ENCODE measurements at places on chromosomes 2 and 18. TPM values are rescaled to one million over a fixed set of nuclear protein-coding genes. Genes with fewer than 3 reads are reported as not detected.

Gene AGXT
- total RNA-seq: not detected

Gene IL36G
- total RNA-seq: not detected

Gene KIF5C
- total RNA-seq: 3.3 TPM

Gene PKDCC
- 219 TPM for total RNA-seq

Gene XDH
- not detected for total RNA-seq

Gene ANKRD30B
- not detected for total RNA-seq

Gene MPP4
- not detected for total RNA-seq

GRCh38 chr2:215966274-215966673, 47.1 kb downstream of the MREG start:
- H3K27ac ChIP-seq: no peak overlapping the region
- no peaks in the 10 kb centered on the region for H3K4me1 ChIP-seq
- H3K4me3 ChIP-seq: no peak overlapping the region
- no peaks in the 10 kb centered on the region for H3K27me3 ChIP-seq
- DNase-seq: no peak

DNA sequence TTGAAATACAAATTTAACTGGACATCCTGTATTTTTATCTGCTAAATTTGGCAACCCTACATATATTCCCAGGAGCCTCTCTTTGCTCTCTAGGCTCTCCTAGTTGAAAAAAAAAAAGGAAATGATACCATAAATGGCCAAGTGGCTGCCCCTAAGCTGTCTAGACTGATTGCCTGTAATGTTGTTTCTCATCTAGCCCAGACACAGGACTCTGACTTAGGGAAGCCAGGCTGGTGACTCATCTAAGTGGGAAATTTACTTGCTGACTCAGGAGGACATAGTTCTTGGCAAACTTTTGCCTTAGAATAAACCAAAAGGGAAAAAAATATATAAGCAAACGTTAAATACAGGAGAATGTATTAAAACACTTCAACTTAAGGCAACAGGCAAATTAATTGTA, 14.6 kb upstream of the ITGAV start:
- H3K27ac ChIP-seq: peak overlapping the region; percentile 57
- H3K4me3 ChIP-seq: no peak overlapping the region
- DNase-seq: no peak
- peaks cover 26% of the 10 kb centered on the region for H3K4me1 ChIP-seq
- no peaks in the 10 kb centered on the region for H3K36me3 ChIP-seq
- no peaks in the 10 kb centered on the region for H3K27me3 ChIP-seq

GRCh38 chr18:40412410-40412809, 1542.6 kb upstream of the PIK3C3 start:
- no peaks in the 10 kb centered on the region for H3K27me3 ChIP-seq
- no peak for DNase-seq
- H3K4me1 ChIP-seq: no peaks in the 10 kb centered on the region
- no peak overlapping the region for H3K27ac ChIP-seq

DNA sequence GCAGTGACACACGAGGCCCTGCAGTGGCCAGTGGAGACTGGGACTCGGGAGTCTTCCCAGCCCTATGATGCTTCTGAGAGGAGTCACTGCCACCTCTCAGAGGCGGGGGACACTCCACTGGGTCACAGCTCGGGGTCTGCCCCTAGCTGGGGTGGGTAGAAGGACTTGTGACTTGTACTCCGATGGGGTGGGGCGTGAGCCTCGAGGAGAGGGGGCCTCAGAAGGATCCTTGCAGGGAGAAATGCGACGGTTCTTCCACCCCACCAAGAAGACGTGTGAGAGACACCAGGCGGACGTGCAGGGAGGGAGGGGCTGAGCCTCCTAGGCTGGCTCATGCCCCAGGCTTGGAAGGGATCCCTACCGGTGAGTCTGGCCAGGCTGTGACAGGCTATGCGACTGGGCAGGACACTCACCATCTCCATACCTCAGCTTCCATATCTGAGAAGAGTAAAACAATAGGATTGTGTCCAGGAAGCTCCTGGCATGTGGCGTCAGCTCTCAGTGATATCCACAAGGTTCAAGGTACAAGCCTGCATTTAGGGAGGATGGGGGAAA, 11.1 kb upstream of the OTOS start:
- H3K4me3 ChIP-seq: no peak overlapping the region
- no peak for DNase-seq
- no peaks in the 10 kb centered on the region for H3K36me3 ChIP-seq
- no peaks in the 10 kb centered on the region for H3K27me3 ChIP-seq

- no peak overlapping the region for H3K4me3 ChIP-seq
- H3K27ac ChIP-seq: peak overlapping the region; percentile 62
- no peak for DNase-seq
- peaks cover 13% of the 10 kb centered on the region for H3K4me1 ChIP-seq
These were observed 166.4 kb downstream of the TMEM247 start for GRCh38 chr2:46645681-46646162.

DNA sequence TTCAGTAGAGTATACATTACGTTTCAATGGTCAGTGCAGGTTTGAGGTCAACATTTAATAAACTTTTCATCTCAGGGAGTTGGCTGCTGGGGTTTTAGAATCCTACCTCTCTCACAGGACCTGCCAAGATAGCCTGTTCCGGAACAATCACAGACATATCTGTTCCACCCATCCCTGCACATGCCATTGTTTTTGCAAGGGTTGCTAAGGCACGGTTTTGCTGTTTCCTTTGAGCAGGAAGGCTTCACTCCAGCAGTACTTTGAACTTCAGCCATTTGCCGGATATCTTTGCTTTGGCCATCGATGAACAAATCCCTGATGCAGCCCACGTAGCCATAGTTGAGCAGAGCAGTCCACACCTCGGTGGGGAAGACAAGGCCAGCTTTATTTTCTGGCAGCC, 493.8 kb downstream of the NRXN1 start:
- no peak overlapping the region for H3K27ac ChIP-seq
- no peaks in the 10 kb centered on the region for H3K36me3 ChIP-seq
- DNase-seq: no peak
- H3K4me1 ChIP-seq: peaks cover 7% of the 10 kb centered on the region
- H3K27me3 ChIP-seq: no peaks in the 10 kb centered on the region

DNA sequence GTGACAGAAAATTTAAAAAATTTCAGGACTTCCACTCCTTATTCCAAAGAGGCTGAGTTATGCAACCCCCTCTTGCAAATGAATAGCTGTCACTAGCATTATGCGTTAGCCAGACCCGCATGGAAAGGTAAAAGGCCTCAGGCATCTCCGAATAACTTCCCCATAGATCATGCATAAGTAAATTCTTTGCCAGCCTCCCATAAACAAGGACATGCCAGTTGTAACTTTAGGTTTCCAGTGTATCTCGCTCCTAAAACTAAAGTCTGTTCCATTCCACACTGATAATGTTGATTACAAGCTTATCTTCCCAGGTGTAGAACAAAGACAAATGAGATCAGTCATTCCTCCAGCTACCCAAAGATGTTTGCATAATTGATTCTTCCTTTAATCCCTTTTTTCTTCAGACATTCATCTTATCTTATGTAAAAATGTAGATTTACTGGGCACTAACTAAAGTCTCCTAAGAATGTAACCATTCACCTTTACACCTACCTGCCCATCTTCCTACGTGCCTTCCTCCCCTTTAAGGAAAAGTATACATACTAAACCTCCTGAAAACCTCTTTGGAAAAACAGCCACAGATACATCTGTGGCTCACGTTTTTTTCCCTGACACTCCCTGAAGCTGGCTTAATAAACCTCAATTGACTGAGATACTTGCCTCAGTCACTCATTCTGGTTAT, 13.6 kb upstream of the NFU1 start:
- no peaks in the 10 kb centered on the region for H3K27me3 ChIP-seq
- H3K4me1 ChIP-seq: no peaks in the 10 kb centered on the region
- no peak overlapping the region for H3K27ac ChIP-seq
- no peaks in the 10 kb centered on the region for H3K36me3 ChIP-seq
- H3K4me3 ChIP-seq: no peak overlapping the region

DNA sequence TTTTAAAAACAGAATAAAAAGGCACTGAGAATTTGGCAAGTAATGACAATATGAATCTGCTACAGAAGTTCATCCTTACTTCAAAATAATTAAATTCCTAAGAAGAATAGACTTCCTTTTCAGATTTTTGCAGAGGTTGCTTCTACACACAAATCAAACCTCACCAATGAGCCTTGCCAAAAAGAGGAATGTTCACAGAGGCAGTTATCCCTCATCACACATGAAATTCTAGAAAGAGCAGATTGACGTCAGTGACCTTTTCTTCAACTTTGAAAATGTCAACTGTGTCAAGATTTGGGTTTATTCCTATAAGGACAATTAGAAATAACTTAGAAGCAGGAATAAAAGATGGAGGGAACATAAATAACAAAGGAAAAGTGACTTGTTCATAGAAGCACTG, 64.6 kb downstream of the MBD2 start:
- peaks cover 41% of the 10 kb centered on the region for H3K36me3 ChIP-seq
- H3K27me3 ChIP-seq: no peaks in the 10 kb centered on the region
- no peak overlapping the region for H3K27ac ChIP-seq
- no peak overlapping the region for H3K4me3 ChIP-seq

DNA sequence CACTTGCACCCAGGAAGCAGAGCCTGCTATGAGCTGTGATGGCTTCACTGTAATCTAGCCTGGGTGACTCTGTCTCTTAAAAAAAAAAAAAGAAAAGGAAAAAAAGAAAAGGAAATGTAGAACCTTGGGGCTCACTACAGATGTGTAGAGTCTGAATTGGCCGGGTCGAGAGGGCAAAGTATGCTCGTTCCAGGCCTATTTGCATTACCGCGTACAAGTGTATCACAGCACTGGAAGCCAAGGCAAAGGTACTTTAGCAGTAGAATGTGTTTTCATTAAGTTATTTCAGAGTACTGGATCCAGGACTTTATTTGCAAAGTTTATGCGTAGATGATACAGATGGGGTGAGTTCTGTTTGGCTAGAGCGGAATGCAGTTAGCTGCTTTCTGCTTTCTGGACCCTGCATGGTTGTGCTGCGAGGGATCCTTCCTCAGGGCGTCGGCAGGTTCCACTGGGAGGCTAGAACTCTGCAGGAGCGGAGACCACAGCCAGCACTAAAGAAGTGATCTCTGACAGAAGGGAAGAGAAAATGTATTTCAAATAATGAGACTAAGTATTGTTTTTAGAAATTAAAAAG, 51.8 kb downstream of the LDLRAD4 start:
- no peaks in the 10 kb centered on the region for H3K36me3 ChIP-seq
- H3K4me3 ChIP-seq: no peak overlapping the region
- DNase-seq: no peak
- H3K27me3 ChIP-seq: no peaks in the 10 kb centered on the region

- H3K27me3 ChIP-seq: peaks cover 8% of the 10 kb centered on the region
- no peak overlapping the region for H3K4me3 ChIP-seq
- H3K4me1 ChIP-seq: no peaks in the 10 kb centered on the region
- H3K36me3 ChIP-seq: no peaks in the 10 kb centered on the region
- H3K27ac ChIP-seq: no peak overlapping the region
These were observed 449.4 kb upstream of the POU3F3 start for GRCh38 chr2:104404526-104404925.

GRCh38 chr2:57437077-57437476, 609.5 kb upstream of the VRK2 start:
- no peaks in the 10 kb centered on the region for H3K36me3 ChIP-seq
- no peaks in the 10 kb centered on the region for H3K27me3 ChIP-seq
- H3K4me1 ChIP-seq: no peaks in the 10 kb centered on the region

DNA sequence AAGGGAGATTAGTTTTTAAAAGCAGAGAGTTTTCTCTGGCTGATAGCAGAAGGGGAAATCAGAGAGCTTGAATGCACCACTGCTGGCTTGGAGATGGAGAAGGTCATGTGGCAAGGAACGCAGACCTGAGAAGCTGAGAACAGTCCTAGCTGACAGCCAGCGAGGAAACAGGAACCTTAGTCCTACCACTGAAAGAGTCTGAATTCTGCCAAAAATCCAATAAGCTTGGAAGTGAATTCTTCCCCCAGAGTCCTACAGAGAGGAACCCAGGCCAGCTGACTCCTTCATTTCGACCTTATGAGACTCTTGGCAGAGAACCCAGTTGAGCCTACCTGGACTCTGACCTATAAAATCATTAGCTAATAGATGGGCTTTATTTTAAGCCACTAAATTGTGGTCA, 371.9 kb upstream of the TNP1 start:
- no peaks in the 10 kb centered on the region for H3K27me3 ChIP-seq
- H3K27ac ChIP-seq: no peak overlapping the region
- no peaks in the 10 kb centered on the region for H3K36me3 ChIP-seq

GRCh38 chr18:39600894-39601293, 2035.3 kb upstream of the CELF4 start:
- H3K36me3 ChIP-seq: no peaks in the 10 kb centered on the region
- H3K4me1 ChIP-seq: no peaks in the 10 kb centered on the region
- no peaks in the 10 kb centered on the region for H3K27me3 ChIP-seq
- no peak for DNase-seq

DNA sequence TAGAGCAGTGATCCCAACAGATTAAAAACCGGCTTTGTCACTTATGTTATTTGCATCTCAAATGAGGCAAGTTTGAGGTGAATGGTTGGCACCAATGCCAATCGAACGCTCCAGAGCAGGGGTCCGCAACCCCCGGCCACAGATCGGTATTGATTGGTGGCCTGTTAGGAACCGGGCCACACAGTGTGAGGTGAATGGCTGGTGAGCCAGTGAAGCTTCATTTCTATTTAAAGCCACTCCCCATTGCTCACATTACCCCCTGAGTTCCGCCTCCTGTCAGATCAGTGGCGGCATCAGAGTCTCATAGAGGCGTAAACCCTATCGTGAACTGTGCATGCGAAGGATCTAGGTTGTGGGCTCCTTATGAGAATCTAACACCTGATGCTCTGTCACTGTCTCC, 132.0 kb downstream of the TMEM182 start:
- no peaks in the 10 kb centered on the region for H3K27me3 ChIP-seq
- no peak overlapping the region for H3K4me3 ChIP-seq
- H3K4me1 ChIP-seq: no peaks in the 10 kb centered on the region
- H3K36me3 ChIP-seq: no peaks in the 10 kb centered on the region

DNA sequence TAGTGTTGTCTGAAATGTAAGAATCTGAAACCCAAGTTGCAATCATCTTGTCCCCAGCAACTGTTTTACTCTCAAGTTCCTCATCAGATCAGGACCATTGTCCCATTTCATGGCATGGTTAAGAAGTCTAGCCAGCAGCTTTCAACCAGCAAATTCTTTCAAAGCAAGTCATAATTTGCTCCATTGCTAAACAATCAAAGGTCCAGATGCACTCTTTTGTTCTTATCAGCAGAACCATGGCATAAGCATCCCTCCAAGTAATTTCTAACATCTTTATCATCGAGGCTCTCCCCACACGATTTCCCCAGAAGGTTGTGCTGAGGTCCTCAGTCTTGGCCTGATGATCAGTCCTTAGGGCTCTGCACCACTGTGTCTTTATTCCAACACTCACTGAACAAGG, 67.5 kb upstream of the APCDD1 start:
- H3K36me3 ChIP-seq: no peaks in the 10 kb centered on the region
- no peak overlapping the region for H3K4me3 ChIP-seq

DNA sequence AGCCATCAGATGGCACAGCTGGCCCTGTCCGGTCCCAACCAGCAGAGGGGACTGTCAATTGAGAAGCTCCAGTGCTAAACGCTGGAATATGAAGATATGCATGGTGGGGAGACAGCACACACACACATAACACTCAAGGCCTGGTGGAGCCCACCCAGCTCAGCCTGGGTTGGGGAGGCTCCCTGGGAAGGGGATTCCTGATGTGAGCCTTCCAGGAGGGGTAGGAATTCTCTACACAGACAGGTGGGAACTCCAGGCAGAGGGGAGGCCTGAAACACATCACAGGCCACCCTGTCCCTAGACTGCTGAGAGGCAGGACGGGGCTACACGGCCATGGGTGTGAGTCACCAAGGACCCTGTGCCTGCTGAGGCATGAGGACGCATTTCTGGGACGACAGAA, 49.4 kb upstream of the SH3RF3 start:
- no peaks in the 10 kb centered on the region for H3K36me3 ChIP-seq
- H3K4me3 ChIP-seq: no peak overlapping the region
- no peaks in the 10 kb centered on the region for H3K4me1 ChIP-seq

- no peak overlapping the region for H3K4me3 ChIP-seq
- no peak overlapping the region for H3K27ac ChIP-seq
- DNase-seq: no peak
- no peaks in the 10 kb centered on the region for H3K36me3 ChIP-seq
- H3K4me1 ChIP-seq: peaks cover 85% of the 10 kb centered on the region
These were observed 93.9 kb downstream of the SPTBN1 start for GRCh38 chr2:54549917-54550518.
